NCI-H460 (cell line): ENCODE measurements at places on chromosomes 5 and 9.

GRCh38 chr5:59446356-59446755 lies 447.2 kb downstream of the PDE4D start:
- no peak for DNase-seq

DNA sequence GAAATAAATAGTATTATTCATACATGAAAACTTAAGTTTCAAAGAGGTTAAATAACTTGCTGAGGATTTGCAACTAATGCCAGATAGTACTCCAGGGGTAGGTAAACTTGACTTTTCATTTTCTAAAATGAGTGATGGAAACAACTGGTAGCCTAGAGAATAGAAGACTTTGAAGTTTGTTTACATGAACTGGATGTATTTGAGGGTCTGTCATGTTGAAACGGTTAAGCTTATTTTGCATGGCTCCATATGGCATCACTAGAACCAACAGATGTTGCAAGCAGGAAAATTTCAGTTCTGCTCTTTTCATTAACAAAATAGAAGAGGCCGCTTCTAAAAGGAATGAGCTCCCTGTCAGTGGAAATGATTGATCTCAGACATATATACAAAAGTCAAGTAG lies 105.1 kb upstream of the SGCD start:
- DNase-seq, result no peak

DNA sequence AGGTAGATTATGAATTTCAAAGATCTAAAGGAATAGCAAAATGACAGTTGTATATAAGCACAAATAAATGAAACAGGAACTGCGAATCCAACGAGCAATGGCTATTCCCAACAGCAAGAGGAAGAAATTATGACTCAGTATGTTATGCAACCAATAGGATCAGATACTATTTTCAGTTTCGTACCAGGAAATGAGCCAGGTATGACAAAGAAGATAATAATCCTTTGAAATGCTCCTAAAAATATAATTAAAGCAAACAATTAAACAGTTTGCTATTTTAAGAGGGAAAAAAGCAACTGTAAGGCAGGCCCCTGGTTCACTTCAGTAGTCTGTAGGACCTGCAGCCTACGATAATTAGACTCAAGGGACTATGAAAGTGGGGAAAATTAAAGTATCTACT lies 58.9 kb downstream of the AUH start:
- no peak for DNase-seq

DNA sequence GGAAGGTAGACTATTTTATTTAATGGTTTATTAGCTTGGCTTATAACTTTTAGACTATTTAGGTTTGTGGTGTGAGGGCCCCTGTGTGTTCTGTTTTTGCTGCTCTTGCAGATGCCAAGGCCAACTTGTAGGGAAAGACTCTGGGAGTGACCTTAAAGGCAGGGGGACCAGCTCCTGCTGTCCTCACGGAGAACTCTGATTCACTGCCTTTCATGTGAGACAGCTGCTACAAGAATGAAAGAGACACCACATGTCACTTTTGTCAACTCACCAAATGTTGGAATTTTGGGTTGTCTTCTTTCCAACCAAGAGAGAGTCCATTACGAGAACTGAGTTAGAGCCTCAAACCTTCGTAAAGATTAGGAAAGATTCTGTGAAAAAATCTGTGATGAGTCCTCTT lies 258.3 kb upstream of the ADAMTSL1 start:
- DNase-seq, result no peak

- DNase-seq, result no peak
Observed at GRCh38 chr9:134226221-134226930, 62.0 kb upstream of the RNU6ATAC start.

GRCh38 chr9:136514022-136514714 lies 31.3 kb upstream of the SEC16A start:
- no peak for DNase-seq

DNA sequence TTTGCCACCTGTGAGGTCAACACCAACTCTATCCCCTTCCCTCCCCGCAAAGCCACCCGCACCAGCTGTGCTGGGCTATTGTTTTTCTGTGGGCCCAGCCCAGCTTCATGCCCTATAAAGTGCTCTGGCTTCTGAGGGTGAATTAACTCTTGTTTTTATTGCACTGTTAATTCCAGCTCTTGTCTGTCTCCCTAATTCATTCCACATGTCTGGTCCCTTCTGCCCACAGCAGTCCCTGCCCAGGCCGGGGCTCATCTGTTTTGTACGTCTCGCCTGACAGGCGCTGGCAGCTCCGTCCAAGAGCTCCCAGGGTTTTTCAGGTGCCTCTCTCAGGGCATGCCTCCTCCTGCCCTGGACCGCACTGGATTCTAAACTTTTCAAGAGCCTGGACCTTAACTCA lies 118.9 kb downstream of the PDZD2 start:
- DNase-seq, result no peak

- no peak for DNase-seq
Observed at GRCh38 chr5:143714629-143715028, 97.3 kb upstream of the HMHB1 start.

GRCh38 chr5:95712347-95712958 lies 18.7 kb upstream of the RHOBTB3 start:
- peak; percentile 64 for DNase-seq

- DNase-seq, result no peak
Observed at GRCh38 chr9:96058218-96058617, 182.7 kb downstream of the ERCC6L2 start.

DNA sequence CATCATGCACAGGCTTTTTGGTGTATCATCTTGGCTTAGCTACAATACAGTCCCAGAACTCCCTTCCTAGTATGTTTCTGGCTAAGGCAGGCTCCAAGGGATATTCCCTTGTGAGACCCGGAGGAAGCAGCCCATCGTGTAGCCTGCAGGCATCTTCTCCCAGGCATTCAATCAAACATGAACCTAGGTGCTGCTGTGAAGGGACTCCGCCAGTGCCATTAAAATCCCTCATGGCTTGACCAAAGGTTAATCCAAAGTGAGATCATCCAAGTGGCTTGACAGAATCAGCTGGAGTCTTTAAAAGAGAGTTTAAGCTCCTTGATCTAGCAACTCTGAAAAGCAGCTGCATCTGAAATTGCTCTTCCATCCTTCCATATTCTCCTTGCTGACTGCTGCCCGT lies 333.9 kb downstream of the DIRAS2 start:
- no peak for DNase-seq

GRCh38 chr5:150245111-150245789 lies 44.3 kb downstream of the CAMK2A start:
- DNase-seq, result no peak

- no peak for DNase-seq
Observed at GRCh38 chr5:13501176-13501575, 443.3 kb downstream of the DNAH5 start.
